ENCODE measurements at places on chromosomes 1 and 21. TPM values are rescaled to one million over a fixed set of nuclear protein-coding genes. Genes with fewer than 3 reads are reported as not detected.

- DNase-seq, result no peak
Observed at GRCh38 chr1:15325375-15326085, 78.5 kb downstream of the FHAD1 start.

- DNase-seq, result peak; percentile 93
Observed at GRCh38 chr1:156129687-156130577, 15.4 kb downstream of the LMNA start.

DNA sequence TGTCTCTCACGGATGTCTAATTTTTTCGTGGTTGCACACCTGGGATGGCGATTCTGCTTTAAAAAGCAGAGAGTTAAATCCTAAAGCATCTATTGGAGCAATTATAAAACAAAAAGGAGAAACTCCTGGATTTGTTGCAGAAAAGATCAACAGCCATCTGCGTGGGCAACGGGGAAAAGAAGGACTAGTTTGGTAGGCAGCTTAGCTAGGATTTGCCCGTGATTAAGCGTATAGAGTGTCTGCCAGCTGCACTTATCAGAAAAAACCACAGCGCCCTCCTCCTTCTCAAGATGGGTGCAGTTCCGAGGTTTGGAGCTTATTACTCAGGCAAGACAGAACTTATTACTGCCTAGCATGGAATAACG lies 526 bp upstream of the SLC25A24 start:
- DNase-seq, result no peak

DNA sequence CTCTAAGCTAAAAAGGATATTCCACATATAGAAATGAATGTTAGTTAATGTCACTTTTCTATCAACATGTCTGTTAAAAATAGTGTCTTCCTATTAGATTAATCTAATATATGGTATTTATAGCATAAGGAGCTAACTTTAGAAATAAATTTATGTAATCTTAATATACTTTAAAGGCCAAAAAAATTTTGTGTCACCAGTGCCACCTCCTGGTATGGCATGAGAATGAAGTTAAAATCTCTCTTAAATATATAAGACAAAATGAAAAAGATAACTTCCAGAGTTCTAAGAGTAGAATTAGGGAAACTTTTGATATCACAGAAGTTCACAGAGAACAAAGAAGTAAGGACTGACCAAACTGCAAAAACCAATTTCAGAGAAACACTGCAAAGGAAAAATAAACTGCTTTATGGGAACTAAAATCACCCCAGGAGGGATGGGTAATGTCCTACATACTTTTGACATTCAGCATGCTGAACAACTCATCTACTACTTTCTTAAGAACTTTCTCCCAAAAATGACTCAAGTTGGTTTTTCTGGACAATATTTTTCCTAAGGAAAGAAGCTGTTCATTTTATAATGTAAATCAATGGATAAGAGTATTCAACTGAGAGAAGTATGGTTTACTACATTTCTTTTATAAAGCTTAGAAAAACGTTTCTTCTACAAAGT lies 82.8 kb downstream of the TRIM33 start:
- DNase-seq, result no peak

GRCh38 chr1:53617851-53618499 lies 121.0 kb downstream of the GLIS1 start:
- DNase-seq, result no peak

DNA sequence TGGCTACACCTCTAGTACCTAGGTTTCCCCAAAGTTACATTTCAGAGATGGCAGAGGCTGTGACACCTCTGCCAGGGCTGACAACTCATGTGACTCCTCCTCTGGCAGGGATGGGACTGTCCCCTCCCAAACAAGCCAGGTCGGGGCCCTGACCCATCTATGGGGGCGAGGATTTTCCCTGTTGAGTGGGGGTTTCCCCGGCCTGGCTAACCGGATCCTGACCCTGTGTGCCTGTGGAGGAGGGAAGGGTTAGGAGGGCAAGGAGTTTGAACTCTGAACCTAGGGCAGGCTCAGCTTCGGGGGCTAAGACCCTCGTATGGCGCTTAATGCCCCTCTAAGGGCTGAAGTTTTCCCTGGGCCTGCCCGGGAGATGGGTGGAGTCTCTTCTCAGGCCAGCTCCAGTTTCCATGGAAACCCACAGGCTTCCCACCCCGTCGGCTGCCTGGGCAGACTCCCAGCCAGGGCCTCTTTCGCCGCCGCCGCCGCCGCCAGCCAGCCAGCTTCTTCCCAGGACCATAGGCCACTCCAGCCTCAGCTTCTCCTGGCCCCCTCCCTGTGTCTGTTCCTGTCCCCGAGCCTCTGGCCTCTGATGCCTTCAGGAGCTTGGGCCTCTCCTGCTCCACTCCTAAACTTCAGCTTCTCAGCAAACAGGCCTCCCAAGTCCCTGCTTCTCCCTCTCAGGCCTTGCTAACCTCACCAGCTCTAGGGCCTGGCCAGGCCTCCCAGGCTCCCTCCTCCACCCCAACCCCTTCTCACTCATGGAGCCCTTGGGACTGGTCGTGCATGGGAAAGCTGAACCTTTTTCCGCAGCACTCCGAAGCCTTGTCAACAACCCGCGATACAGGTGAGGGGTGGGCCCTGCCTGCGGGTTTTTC lies at the start of gene BTBD19:
Gene BTBD19 (plus strand): TSS at position 461 of the 875 bp plus-strand sequence. CDS start 298 bp downstream, at position 759.
- DNase-seq, result peak; percentile 92

DNA sequence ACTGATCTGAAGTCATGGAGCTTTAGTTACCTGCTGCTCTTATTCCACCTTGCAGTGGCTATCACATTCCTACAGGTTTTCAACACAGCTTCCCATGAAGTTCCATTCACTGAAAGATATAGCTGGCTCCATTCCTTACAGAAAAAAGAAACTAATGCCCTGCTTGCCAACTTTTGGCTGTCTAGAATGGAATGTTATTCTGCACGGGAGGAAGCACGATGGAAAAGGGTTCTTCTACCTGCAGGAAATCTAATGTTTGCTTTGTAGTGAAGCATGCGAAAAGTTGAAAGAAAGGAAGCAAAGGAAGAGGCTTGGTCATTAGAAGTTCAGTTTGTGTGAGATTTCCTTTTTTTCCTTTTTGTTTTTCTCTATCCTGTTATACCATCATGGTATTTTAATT lies 32.6 kb downstream of the GIPC2 start:
- no peak for DNase-seq

- DNase-seq, result no peak
Observed at GRCh38 chr1:156074661-156075060, 7.6 kb downstream of the MEX3A start.

GRCh38 chr21:31556662-31557061 lies 102.8 kb upstream of the SOD1 start:
- no peak for DNase-seq

FMO1 gene
- 32.2 TPM for polyA plus RNA-seq

MYOG gene
- not detected for polyA plus RNA-seq

GRCh38 chr1:53476579-53476978 lies 17.4 kb downstream of the DMRTB1 start:
- DNase-seq, result no peak

DNA sequence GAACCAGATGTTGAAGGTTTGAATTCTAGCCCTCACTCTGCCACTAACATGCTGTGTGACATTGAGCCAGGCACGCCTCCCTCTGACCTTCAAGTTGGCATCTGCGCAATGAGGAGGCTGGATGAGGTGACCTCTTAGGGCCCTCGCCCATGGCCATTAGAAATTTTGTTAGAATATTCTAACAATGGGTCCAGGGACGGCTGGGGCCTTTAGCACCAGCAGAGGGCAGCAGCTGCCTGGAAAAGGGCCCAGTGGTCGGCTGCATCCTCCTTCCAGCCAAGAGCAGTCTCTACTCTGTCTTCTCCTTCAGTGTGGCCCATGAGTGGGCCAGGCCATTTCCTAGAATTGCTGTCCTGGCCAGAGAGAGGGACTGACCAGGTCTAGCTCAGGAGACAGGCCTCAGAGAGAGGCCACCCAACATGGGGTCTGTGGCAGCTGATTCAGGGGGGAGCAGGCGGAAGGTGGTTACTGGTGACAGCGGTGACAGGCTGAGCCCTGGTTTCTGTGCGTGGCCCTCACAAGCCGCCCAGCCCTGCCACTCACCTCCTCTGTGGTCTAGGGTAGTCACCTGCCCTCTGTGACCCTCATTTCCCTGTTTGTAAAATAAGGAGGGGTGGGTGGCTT lies 101.3 kb upstream of the ACTL8 start:
- DNase-seq, result peak; percentile 31

CFAP107 gene
- not detected for polyA plus RNA-seq

TPTE gene
- 0.16 TPM for polyA plus RNA-seq

DNA sequence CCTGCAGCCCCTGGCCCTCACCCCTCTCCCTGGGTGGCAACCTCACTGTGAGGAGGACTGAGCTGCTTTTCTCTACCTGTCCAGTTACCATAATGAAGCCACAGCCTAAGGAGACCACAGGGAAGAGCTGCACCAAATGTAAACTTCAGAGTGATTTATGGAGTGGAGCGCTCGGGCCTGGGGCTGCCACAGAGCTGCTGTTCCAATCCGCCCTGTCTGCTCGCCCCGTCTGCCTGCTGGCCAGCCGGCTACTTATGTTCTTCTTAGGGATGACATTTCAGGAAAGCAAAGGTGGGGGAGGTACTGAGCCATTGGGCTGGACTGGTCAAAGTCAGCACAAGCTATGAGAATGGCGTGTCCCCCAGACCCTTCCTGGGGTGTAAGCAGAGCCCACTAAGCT lies 17.9 kb downstream of the SYT6 start:
- DNase-seq, result no peak

Measured in ovary (tissue), 10 donors.